ENCODE measurements at places on chromosomes 6 and 20. TPM values are rescaled to one million over a fixed set of nuclear protein-coding genes. Genes with fewer than 3 reads are reported as not detected.

DNA sequence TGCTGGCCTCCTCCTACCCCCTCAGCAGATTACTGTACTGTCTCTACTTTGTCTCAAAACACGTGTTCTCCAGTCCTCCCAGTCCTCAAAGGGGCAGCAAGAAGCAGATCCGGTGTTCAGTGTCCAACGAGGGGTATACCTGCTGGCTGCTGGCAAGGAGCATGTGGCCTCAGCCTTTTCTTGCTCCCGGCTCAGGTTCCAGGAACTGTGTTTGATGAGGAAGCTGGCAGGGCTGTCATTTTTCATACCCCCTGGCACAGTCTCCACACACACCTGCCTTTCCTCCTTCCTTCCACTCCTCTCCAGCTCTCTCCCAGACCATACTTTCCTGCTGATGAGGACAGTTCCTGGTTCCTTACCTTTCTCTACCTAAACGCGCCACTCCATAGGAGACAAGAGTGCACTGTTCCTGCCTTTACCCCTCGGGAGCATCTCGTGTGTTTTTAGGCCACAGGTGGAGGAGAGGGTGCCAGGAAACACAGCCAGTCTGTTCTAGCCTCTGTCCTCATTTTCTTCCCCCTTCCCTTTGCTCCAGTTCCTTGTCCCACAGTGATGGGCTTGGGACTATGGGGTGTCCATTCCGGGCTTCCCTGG, 77.2 kb downstream of the SSR1 start:
- no peaks in the 10 kb centered on the region for H3K27me3 ChIP-seq
- no peak overlapping the region for H3K4me3 ChIP-seq
- no peak for DNase-seq

BEND6 gene
- 4.0 TPM for polyA plus RNA-seq

MSH5 gene
- 14.5 TPM for polyA plus RNA-seq

TAP1 gene
- 19.5 TPM for polyA plus RNA-seq

PHACTR3 gene
- polyA plus RNA-seq = not detected

ADGRF5 gene
- polyA plus RNA-seq = not detected
